ENCODE measurements at places on chromosomes 12 and 14. TPM values are rescaled to one million over a fixed set of nuclear protein-coding genes. Genes with fewer than 3 reads are reported as not detected.

KRT79 gene
- total RNA-seq, result not detected

ABCD4 gene
- total RNA-seq, result 81.6 TPM

CMA1 gene
- total RNA-seq, result not detected

CLEC4A gene
- total RNA-seq, result 0.86 TPM

TUBA1A gene
- 701 TPM for total RNA-seq

ZFHX2 gene
- total RNA-seq, result 2.0 TPM

DIO3 gene
- total RNA-seq, result not detected
